ENCODE measurements at places on chromosomes 7 and 10. TPM values are rescaled to one million over a fixed set of nuclear protein-coding genes. Genes with fewer than 3 reads are reported as not detected.

Gene SGCE
- 67.2 TPM for total RNA-seq

DNA sequence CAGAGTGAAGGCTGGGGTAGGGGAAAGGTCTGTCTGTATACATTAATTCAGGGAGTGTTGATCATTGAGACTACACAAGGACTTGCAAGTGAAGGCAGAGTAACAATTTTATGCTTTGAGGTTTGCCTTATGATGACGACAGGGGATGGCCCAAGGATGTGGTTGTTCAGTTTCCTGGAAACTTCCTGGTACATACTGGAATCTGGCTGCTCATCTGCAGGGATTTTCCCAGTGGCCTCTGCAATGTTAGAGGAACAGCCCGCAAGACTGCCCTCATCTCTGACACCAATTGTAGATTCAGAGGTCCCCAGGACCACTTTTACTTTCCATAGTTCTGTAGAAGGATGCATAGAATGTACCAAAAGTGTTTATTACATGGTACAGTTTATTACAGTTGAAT lies 189.6 kb downstream of the TMEM178B start:
- no peak for DNase-seq
- no peaks in the 10 kb centered on the region for H3K4me1 ChIP-seq
- no peaks in the 10 kb centered on the region for H3K27me3 ChIP-seq
- no peak overlapping the region for H3K27ac ChIP-seq
- H3K4me3 ChIP-seq, result no peak overlapping the region

Gene PNLIP
- total RNA-seq, result not detected

DNA sequence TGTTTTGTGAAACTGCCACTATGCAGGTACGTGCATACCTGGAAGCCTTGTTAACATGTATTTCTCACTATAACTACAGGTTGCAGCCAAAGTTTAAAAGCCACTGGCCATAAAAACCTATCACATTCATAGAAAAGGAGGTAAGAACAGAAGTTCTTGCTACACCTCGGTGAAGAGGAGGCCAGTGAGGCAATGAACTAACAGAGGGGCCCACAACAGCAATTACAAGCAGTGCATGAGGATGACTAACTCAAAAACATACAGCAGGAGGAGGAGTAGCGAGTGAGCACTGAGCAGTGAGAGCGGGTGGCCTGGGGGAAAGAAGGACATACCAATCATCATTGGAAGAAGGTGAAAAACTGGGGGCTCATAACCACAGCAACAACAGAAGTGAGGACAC lies 51.6 kb downstream of the NUDCD3 start:
- peaks cover 34% of the 10 kb centered on the region for H3K4me1 ChIP-seq
- H3K4me3 ChIP-seq, result no peak overlapping the region
- H3K36me3 ChIP-seq, result no peaks in the 10 kb centered on the region
- no peak overlapping the region for H3K27ac ChIP-seq
- DNase-seq, result no peak
- H3K27me3 ChIP-seq, result no peaks in the 10 kb centered on the region

Gene CCDC172
- not detected for total RNA-seq

DNA sequence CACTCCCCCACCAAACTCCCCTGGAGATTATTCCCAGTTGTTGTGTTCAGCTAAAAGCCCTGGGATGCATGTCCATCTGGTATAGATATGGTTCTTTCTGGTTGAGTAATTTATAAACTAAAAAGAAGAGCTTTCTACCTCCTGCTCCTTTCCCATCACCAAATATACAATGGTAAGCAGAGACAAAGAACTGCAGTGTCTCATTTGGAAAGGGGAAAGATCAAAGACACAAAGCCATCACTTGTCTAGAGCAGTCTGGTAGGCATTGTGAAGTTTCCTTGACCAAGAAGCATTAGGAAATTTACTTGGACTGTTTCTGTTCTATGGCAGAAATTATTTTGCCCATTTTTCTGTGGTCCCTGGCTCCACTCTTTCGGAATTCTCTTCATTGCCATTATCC lies 24.9 kb upstream of the PANK1 start:
- DNase-seq, result no peak
- H3K27me3 ChIP-seq, result no peaks in the 10 kb centered on the region
- H3K36me3 ChIP-seq, result no peaks in the 10 kb centered on the region
- no peaks in the 10 kb centered on the region for H3K4me1 ChIP-seq
- no peak overlapping the region for H3K27ac ChIP-seq
- H3K4me3 ChIP-seq, result no peak overlapping the region

GRCh38 chr10:79318369-79318768 lies 28.9 kb upstream of the PPIF start:
- no peaks in the 10 kb centered on the region for H3K27me3 ChIP-seq
- no peak overlapping the region for H3K4me3 ChIP-seq
- H3K36me3 ChIP-seq, result peaks cover 23% of the 10 kb centered on the region
- H3K4me1 ChIP-seq, result peaks cover 14% of the 10 kb centered on the region
- no peak overlapping the region for H3K27ac ChIP-seq

- DNase-seq, result peak; percentile 14
- no peaks in the 10 kb centered on the region for H3K36me3 ChIP-seq
- H3K27ac ChIP-seq, result no peak overlapping the region
- H3K4me1 ChIP-seq, result no peaks in the 10 kb centered on the region
Measured at GRCh38 chr7:7014827-7015595, 167.3 kb upstream of the C1GALT1 start.

Gene GIMAP5
- 25.2 TPM for total RNA-seq

Measured in stomach (tissue), 19 donors.